Stimulated activated CD4-positive, alpha-beta T cell treated with anti-CD3 and anti-CD28 coated beads, Interleukin-4, amount 100 ng/mL, for 24 hours (primary cell): ENCODE measurements at places on chromosomes 1 and 21.

DNA sequence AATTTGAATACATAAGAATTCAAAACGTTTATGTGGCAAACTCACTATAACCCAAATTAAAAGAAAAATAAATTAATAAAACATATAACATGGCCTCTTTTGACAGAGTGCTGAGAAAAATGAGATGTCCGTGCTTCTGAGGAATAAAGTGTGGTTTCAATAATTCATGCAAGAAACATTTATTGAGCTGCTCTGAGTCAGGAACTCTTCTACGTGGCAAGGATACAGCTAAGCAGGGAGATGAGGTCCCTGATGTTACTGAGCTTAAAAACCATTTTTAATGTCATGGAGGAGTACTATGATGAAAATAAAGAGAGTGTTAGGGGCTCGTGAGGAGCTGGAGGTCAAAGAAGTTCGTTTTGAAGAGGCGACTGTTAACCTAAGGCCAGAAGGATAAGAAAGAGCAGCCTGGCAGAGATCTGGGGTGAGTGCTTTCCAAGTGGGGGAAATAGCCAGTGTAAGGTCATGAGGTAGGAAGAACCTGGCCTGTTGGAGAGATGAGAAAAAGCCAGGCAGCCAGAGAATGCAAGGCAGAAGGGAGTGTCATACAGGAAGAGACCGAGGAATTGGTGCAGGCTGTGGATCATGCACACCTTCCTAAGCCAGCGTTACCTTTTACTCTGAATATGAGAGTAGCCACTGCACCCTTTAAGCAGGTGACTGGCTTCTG is 182.2 kb upstream of the DUSP10 start:
- DNase-seq: no peak

- no peak for DNase-seq
These were observed 1211.6 kb upstream of the ADGRL4 start for GRCh38 chr1:80218112-80218511.

- DNase-seq: no peak
These were observed 697 bp downstream of the SLC22A15 start for GRCh38 chr1:115976921-115977498.

- no peak for DNase-seq
These were observed 73.3 kb downstream of the LEPR start for GRCh38 chr1:65493802-65494201.

DNA sequence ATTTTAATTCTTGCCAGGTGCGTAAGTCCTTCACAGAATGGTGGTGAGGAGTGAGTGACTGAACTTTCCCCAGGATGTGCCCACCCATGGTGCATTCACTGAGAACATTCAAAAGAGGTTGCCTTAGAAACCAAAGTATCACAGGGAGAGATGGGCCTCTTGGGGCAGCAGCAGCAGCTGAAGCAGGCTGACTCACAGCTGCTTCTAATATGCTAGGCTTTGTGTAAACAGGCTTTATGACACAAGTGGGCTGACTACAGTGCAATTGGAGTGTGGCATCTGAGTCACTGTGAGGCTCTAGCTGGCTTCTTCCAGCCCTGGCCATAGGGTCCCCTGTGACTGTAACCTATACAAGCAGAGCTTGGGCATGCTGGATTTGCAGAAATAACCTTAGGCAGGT is 12.6 kb downstream of the PIGP start:
- peak; percentile 5 for DNase-seq

DNA sequence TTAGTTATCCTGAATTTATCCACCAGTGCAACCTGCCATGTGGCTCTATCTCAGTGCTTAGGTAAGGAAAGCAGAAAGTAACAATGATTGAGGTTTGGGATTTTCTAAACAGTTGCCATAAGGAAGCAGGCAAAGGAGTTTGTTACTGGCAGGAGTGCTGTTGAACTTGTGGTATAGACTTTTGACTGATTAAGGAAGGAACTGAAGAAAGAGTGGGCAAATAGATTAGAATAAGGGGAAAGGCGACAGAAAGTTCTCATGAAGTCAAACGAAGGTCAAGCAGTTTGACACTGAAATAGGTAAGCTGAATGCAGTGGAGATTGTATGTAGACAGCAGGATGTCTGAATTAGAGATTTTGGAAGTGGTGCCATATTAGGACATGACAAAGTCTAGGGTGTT is 24.2 kb upstream of the CR2 start:
- no peak for DNase-seq

- no peak for DNase-seq
These were observed 2.1 kb upstream of the OTUD7B start for GRCh38 chr1:150012611-150013010.
